ENCODE measurements at places on chromosomes 2 and 18. TPM values are rescaled to one million over a fixed set of nuclear protein-coding genes. Genes with fewer than 3 reads are reported as not detected.

The SERPINB13 gene
- total RNA-seq = not detected

DNA sequence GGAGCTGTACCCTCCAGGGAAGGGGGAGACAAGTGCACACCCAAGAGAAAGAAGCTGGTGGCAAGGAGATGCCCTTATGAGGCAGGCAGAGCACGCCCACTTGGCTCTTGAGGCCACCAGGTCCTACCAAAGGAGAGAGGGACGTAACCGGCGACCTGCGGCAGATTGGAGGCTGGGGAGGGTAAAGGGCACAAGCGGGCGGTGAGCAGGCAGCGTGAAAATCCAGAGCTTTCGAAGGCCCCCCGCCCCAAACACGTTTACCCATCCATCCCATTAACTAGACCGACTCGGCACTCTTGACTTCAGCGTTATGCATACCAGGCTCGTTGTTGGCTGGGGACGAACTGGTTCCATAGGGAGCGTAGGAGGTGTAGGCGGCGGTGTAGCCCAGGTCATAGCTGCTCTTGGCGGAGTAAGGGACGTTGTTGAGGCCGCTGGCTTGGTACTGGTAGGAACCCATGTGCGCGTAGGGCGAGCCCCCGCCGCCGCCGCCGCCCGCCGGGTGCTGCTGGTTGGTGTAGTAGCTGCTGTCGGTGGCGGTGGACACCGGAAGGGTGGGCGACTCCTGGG is 794 bp downstream of the DLX2 start:
- H3K36me3 ChIP-seq = no peaks in the 10 kb centered on the region
- H3K4me1 ChIP-seq = peaks cover 88% of the 10 kb centered on the region
- no peak overlapping the region for H3K27ac ChIP-seq
- H3K4me3 ChIP-seq = peak overlapping the region; percentile 55
- peaks cover 100% of the 10 kb centered on the region for H3K27me3 ChIP-seq

DNA sequence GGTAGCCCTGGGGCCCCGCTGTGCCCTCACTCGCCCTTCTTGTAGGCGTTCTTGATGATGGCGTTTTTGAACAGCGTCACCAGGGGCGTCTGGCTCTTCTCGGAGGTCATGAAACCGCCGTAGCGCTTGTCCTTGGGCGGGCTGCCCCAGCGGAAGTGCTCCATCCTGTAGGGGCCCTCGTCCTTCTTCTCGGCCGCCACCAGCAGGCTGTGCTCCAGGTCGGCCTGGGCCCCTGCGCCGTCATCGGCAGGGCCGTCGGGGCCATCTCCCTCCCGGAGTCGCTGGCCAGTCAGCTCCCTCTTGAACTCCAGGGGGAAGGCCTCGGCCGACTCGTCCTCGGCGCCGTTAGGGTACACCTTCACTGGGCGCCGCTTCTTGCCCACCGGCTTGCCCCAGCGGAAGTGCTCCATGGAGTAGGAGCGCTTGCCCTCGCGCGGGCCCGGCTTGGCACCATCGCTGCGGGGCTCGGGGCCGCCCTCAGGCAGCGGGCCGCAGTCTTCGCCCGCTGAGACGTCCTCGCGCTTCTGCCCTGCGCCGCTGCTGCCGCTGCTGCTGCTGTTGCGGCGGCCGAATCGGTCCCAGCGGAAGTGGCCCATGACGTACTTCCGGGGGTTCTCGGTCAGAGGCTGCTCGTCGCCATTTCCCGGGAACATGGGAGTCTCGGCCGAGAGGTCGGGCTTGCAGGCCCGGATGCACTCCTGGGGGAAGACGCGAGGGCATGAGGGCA is 7.2 kb downstream of the POMC start:
- H3K4me1 ChIP-seq = peaks cover 24% of the 10 kb centered on the region
- H3K27ac ChIP-seq = no peak overlapping the region
- peak; percentile 45 for DNase-seq
- no peaks in the 10 kb centered on the region for H3K36me3 ChIP-seq

DNA sequence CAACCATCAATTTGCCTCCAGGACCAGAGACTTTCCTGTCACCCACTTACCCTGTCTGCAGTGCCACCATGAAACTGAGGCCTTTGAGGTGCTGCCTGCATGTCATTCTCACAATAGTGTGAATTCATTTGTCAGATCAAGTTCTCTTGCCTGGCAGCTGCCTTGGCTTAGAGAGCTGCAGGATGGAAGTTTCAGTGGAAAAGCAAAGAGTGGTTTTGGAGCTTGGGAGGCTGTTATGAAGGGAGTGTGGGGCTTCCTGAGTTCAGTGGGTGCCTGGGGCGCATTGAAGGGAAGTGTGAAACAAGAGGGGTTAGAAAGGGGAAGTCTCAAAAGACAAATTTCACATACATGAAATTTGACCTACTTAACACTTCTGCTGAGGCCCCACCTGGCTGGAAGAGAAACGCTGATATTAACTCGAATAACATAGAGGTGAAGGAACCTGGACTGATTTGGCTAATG is 7.9 kb upstream of the LBH start:
- peaks cover 65% of the 10 kb centered on the region for H3K4me1 ChIP-seq
- no peak overlapping the region for H3K4me3 ChIP-seq
- peak overlapping the region; percentile 94 for H3K27ac ChIP-seq
- no peaks in the 10 kb centered on the region for H3K36me3 ChIP-seq

DNA sequence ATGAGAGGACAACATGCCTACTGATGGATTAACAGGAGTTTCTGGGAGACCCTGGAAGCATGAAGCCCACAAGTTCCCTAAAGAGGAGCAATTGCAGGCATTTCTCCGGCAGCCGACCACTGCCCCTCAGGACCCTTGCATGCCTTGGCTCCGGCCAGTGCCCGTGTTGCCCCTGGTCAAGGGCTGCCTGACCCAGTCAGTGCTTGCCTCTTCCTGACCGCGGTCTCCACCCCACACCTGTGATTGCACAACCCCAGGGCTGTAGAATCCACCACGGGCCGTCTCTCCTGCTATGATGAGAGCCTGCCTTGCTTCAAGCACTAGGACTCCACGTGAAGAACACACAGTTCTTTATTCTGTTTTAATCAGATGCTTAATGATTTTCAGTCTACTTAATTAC is 127.5 kb downstream of the GLI2 start:
- no peak overlapping the region for H3K4me3 ChIP-seq
- H3K27me3 ChIP-seq = peaks cover 15% of the 10 kb centered on the region
- no peak overlapping the region for H3K27ac ChIP-seq
- no peaks in the 10 kb centered on the region for H3K36me3 ChIP-seq
- H3K4me1 ChIP-seq = no peaks in the 10 kb centered on the region

DNA sequence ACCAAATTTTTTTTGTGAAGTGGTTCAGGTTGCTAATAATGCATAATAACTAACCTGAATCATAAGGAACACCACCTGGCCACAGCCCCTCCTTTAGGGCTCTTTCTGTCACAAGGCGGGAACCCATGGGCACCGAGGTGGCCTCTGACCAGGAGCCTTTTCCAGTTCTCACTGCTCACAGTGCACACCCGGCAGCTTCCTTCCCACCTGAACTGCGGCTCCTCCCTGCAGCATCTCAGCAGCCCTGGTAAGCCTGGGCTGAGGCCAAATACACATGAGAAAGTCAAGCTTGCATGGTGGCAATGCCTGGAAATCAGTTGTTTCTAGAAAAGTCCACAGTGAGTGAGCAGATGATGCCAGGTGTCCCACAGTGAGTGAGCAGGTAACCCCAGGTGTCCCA is 77.6 kb upstream of the SNTG2 start:
- no peak for DNase-seq
- H3K4me3 ChIP-seq = no peak overlapping the region
- no peaks in the 10 kb centered on the region for H3K27me3 ChIP-seq

- DNase-seq = no peak
- H3K27me3 ChIP-seq = no peaks in the 10 kb centered on the region
- no peaks in the 10 kb centered on the region for H3K36me3 ChIP-seq
- no peak overlapping the region for H3K4me3 ChIP-seq
- no peak overlapping the region for H3K27ac ChIP-seq
Measured at GRCh38 chr2:197575987-197576386, 60.1 kb downstream of the MOB4 start.

The SIX2 gene
- not detected for total RNA-seq

DNA sequence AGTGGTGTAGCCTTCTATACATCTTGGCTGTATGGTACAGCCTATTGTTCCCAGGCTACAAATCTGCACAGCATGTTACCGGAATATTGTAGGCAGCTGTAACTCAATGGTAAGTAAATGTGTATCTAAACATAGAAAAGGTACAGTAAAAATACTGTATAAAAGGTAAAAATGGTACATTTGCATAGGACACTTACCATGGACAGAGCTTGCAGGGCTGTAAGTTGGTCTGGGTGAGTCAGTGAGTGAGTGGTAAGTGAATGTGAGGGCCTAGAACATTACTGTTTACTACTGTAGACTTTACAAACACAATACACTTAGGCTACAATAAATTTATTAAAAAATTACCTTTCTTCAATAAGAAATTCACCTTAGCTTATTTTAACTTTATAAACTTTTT is 3.7 kb upstream of the MRPS9 start:
- H3K36me3 ChIP-seq = no peaks in the 10 kb centered on the region
- no peak overlapping the region for H3K27ac ChIP-seq
- H3K4me3 ChIP-seq = no peak overlapping the region

DNA sequence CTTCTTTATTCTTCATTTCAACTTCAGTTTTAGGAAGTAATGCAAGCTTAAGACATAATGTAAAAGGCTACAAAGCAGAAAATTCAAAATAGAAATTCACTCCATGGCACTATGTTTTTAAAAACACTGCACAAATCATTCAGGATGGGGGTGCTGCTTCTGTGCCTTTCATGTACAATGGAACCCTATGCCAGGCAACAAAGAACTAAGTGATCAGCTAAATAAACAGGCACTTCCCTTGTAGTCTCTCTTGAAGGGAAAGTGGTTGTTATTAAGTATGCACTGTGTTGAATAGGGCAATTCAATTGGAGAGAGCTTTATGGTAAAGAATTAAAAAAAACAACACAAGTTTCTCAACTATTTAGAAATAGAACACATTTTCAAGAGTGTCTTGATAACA is 10.9 kb upstream of the ERBB4 start:
- H3K4me3 ChIP-seq = no peak overlapping the region
- no peak for DNase-seq
- H3K27ac ChIP-seq = no peak overlapping the region
- no peaks in the 10 kb centered on the region for H3K36me3 ChIP-seq

The TUBA3D gene
- total RNA-seq = not detected

Data from CD4-positive, alpha-beta T cell (primary cell).